Stimulated activated CD4-positive, alpha-beta T cell treated with anti-CD3 and anti-CD28 coated beads, TNF-alpha, amount 100 ng/mL, for 1 hour (primary cell): ENCODE measurements at places on chromosomes 5 and 9.

GRCh38 chr9:116477584-116478141 lies 209.4 kb upstream of the TRIM32 start:
- no peak for DNase-seq

- no peak for DNase-seq
These were observed 40.0 kb downstream of the MTMR12 start for GRCh38 chr5:32272746-32273145.

- DNase-seq = no peak
These were observed 317.1 kb downstream of the KCTD16 start for GRCh38 chr5:144487761-144488160.

GRCh38 chr5:75847561-75848021 lies 130.4 kb upstream of the POC5 start:
- no peak for DNase-seq

DNA sequence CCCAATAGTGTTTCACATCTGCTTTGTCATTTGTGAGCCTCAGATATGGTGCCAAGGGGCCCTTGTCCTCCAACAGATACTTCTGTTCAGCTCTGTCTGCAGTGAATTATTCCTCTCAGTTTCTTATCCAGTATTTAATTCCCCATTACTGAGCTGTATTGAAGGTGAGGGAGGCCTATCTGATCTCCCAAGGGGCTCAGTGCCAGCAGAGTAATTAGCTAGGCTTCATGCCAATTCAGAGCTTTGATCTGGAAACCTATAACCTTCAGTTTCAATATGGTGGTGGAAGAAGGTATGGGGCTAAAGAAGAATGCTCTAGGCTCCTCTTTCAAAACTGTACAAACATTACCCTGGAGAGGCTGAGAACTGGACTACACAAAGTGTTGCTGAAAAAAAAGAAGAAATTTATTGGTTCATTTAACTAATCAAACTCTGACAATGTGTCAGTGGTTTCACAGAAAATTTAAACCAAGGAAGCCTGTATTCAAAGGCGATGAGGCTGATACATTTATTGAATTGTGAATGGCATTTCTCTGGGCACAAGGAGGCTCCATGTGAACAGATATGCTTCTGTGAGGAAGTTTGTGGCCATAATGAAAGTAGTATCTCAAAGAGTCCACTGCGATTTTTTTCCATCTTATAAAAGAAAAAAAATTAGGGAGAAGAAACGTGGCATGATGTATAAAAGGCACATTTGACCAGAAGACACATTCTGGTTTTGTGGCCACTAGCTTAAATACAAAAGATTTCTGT lies 397.8 kb downstream of the TLE4 start:
- no peak for DNase-seq

DNA sequence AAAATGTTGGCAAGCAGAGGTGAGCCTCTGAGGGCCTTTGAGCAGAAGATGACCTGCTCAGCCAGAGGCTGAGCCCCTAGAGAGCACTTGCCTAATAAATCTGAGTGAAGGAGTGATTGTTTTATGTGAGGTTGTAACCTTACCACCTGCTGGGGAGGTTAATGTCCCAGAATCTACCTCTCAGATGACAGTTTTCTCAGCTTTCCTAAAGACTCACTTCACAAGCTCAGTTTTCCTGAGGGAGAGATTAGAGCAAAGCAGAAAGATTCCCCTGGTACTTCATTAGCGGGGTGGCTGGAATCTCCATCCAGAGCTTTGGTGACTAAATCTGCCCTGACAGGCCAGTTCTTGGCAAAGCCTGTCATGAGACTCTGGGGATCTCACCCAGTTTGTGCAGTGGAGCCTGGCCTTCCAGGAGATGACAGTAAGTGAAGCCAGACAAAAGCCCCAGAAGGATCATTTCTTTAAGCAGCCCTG lies 48.8 kb upstream of the GALNT10 start:
- DNase-seq = no peak

- DNase-seq = peak; percentile 59
These were observed 26.2 kb upstream of the BICD2 start for GRCh38 chr9:92790542-92791527.

- no peak for DNase-seq
These were observed 75.3 kb downstream of the PIP5K1B start for GRCh38 chr9:68780380-68780712.

DNA sequence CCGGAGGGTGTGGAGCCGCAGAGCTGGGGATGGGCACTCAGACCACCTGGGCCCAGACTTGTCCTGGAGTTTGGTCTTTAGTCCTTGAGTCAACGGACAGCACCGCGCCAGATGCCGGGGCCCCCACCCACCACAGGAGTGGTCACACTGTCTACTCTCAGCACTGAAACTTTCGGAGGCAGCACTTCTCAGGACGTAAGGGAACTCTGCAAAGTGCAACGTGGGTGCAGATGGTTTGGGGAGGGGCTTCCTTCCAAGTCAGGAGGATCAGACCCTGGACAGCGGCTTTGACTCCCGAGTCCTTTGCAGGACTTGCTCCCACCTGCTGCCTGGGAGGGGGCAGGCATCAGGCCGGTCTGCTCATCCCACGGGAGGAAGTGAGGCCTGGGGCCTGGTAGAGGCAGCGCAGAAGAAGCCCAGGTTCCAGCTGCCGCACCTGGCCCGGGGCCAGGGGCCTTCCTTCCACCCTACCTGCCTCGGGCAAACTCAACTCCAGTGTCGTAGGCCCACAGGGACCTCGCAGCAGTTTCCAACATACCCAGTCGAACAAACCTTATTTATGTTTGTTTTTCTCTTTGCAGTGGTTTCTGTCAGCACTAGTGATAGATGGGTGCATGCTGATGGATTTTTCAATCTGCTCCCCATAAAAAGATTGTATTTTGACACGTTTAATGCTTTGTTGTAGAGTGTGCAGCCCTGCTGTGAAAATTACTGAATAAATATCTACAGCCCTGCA lies 149.8 kb upstream of the PPP1R26 start:
- DNase-seq = no peak

- DNase-seq = no peak
These were observed 401.4 kb upstream of the IRX1 start for GRCh38 chr5:3194271-3194670.

DNA sequence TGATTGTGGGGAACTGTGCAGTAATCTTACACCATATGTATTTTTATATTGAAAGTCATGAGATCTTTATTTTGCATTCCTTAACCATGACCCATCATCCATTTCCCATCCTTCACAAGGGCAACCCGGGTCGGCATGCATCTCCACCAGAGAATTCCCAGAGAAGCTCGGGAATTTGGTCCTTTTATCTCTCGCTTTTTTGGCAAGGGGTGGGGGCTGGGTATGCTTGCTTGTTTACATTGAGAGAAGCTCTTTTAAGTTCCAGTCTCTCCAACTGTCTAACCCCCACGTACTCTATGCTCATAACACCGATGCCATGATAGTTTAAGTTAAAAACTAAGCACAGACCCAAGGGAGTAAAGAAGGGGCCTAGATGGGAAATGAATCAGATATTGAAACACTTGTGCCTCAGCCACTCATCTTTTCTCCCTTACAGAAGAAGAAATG lies 109.9 kb upstream of the NFIB start:
- no peak for DNase-seq

DNA sequence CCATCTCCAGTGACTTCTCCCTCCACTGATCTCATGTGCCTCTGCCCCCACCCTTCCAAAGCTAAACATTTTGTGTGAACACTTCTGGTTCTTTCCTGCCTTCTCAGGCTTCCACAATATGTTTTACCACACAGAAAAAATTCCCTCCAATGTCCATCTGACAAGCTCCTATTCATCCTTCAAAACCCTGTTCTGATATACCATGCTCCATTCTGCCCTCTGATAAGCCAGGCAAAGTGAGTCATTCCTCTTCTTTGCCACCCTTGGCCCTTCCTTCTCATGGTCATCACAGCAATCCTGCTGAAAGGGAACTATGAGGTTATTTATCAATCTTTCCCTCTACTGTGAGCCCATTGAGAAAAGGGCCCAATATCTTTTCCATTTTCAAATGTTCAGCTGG lies 97.6 kb downstream of the BARX1 start:
- no peak for DNase-seq

DNA sequence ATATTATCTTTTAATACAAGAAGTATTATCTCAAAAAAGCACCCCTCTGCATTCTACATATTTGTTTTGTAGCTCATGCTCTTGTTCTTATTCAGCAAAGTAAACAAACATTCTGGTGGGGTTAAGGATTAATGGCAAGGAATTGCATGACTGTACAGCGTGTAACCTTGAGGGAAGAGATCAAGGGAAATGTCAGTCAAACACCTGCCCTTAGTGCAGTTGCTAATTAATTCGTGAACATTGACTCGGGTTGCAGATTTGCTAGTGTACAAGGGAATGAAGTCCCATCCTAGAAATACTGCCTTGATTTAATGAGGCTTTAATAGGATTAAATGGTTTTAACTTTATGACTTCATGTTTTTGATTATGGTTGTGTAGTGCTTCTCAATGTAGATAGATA lies 1758.1 kb downstream of the MAT2B start:
- DNase-seq = no peak

- no peak for DNase-seq
These were observed 23.2 kb upstream of the PTGS1 start for GRCh38 chr9:122347348-122348287.

GRCh38 chr5:174459832-174460448 lies 264.4 kb upstream of the MSX2 start:
- no peak for DNase-seq

DNA sequence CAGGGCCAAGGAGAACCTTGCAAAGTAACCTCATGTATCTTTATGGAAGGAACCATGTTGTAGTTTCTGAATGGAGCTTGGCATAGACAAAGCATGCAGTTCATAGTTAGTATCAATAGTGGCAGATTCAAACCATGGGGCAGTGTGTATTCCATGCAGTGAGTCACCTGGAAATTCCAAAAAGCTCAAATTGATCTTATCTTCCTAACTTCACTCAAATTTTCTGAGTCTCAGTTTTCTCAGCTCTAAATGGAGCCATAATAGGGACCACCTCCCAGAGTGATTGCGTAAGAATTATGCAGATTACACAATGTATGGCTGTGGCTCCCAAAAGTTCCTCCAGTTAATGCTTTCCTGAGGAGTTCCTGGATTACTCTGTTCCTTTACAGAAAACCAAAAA lies 549.9 kb upstream of the KLF4 start:
- DNase-seq = no peak

GRCh38 chr5:77893225-77893860 lies 117.2 kb upstream of the TBCA start:
- no peak for DNase-seq

DNA sequence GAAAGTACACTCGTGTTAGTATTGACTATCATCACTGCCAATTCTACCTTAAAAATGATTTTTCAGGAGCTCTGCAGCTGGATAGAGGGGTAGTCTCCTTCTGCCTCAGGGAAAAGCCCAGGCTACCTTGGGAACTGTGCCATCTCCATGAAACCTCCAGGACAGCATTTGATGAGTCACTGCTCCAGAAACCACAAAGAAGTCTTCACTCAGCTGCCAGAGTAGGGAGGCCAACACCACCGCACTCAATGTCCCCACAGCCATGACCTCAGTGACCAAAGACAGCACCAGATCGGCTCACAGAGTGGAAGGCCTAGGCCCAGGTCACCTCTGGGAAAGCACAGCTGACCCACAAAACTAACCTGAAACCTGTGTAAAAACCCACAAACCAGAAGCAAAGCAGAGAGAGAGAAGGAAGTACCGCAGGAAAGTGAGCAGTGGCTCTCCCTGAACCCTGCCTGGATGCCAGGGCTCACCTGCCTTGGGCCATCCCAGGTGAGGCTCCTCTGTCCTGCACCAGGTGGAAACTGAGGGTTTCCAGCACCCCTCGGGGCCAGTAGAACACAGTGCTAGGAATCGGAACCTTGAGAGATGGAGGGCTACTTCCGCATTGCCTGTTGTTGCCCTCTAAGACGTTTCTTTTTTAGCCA lies 30.0 kb downstream of the S1PR3 start:
- no peak for DNase-seq

- DNase-seq = no peak
These were observed 82.3 kb downstream of the MSX2 start for GRCh38 chr5:174806729-174807128.

DNA sequence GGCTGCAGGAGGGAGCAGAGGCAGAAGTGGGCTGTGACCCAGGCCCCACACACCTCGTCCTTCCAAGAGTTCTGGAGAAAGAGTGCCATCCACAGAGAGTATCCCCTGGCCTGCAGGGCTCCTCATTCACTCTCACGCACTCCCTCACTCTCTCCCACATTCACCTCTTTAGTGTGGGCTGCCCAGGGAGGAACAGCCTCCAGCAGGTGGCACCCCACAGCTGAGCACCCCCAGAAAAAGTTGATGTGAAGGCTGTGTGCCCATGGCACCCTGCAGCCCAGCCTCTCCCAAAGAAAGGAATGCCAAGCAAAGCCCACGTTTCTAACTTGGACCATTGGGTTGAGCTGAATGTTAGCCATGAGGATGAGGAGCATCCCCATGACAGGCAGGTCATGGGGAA lies 4.5 kb upstream of the SHC3 start:
- no peak for DNase-seq

- no peak for DNase-seq
These were observed 45.6 kb downstream of the SLC1A3 start for GRCh38 chr5:36651761-36652685.

GRCh38 chr5:160473681-160474080 lies 52.0 kb downstream of the PTTG1 start:
- DNase-seq = no peak

DNA sequence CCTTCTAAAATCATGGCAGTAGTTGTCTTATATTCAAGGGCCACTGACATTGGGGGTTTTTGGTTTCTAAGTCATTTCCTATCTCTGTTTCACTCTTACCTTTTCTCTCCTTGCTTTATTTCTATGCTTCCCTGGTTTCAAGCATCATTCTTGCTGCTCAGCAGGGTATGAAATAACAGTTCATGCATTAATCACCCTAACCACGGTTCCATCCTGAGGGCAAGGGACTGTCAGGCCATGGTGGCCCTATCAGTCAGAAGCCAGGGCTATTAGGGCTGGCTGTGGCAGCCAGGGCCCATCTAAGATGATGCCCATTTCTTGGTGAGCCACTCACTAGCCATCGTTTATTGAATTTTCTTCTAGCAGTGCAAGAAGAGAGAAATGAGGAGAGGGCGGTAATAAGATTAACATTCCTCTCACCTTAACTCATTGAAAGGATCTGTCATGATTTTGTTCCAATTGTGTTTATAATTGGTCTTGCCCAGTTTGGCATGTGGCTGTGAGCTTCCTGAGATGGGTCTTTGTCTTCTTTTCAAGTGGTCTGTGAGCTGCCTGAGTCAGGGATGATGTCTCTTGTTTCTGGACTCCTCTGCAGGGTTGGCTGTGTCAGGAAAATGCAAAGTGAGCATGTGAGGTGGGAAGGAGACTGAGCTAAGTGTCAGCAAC lies 45.2 kb downstream of the CYSTM1 start:
- DNase-seq = no peak

DNA sequence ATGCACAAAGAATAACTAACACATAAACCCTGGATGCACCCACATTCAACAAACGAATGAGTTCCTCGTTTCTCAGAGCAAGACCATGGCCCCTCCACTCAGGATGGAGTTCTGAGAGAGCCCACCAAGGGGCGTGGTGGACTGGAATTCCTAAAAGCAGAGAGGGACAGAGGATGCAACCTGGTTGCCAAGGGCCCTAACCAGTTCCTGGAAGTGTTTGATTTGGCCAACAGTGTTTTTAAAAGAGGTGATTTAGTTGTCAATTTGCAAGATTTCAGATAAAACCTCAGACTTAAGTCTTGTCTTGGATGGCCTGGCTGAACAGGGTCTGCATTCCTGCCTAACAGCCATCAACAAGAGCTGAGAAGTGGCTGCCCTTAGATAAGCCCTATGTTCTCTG lies 34.4 kb downstream of the GLRA1 start:
- DNase-seq = no peak

GRCh38 chr5:124651663-124652513 lies 94.6 kb downstream of the ZNF608 start:
- peak; percentile 7 for DNase-seq
